Common myeloid progenitor, CD34-positive (primary cell): ENCODE measurements at places on chromosomes 7 and 10.
A peak's percentile ranks its signal among the peaks of the same experiment; 100 is the strongest.

DNA sequence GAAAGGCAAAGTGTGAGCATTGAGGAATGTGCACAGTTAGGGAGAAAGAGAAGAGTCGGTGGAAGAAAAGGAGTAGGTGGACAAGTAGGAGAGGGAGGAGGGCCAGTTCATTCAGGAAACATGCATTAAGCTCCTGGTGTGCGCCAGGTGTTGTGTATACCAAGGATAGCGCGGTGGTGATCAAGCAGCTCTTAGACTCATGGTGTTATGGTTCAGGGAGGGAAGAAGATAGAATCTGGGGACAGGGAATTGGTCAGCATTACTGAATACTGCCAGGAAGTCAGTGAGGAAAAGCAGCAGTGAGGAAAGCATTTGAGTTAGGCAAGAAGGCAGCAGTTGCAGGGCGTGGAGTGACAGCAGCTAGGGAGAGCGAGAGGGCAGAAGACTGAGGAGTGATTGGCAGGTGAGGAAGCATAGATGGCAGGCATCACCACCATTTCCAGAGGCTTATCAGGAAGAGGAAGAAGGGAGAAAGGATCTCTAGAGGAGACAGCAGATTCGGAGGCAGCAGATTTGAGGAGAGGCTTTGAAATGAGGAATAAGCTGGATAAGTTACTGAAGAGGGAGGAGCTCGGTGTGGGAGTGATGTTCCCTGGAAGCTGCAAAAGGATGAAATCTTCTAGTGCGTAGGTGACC lies 265.6 kb downstream of the GFRA1 start:
- no peaks in the 10 kb centered on the region for H3K4me1 ChIP-seq
- no peaks in the 10 kb centered on the region for H3K27me3 ChIP-seq
- H3K27ac ChIP-seq = no peak overlapping the region

GRCh38 chr10:119724593-119725516 lies 995 bp upstream of the INPP5F start:
- no peaks in the 10 kb centered on the region for H3K27me3 ChIP-seq
- peaks cover 27% of the 10 kb centered on the region for H3K4me1 ChIP-seq
- peak overlapping the region; percentile 52 for H3K4me3 ChIP-seq

- H3K27me3 ChIP-seq = peaks cover 18% of the 10 kb centered on the region
- peaks cover 18% of the 10 kb centered on the region for H3K4me1 ChIP-seq
- H3K27ac ChIP-seq = no peak overlapping the region
- DNase-seq = no peak
These were observed 2.8 kb downstream of the FAM20C start for GRCh38 chr7:195010-195829.

GRCh38 chr10:74923556-74923955 lies 97.2 kb downstream of the KAT6B start:
- peaks cover 22% of the 10 kb centered on the region for H3K4me1 ChIP-seq
- no peaks in the 10 kb centered on the region for H3K27me3 ChIP-seq
- no peak overlapping the region for H3K4me3 ChIP-seq
- H3K36me3 ChIP-seq = no peaks in the 10 kb centered on the region
- no peak overlapping the region for H3K27ac ChIP-seq

DNA sequence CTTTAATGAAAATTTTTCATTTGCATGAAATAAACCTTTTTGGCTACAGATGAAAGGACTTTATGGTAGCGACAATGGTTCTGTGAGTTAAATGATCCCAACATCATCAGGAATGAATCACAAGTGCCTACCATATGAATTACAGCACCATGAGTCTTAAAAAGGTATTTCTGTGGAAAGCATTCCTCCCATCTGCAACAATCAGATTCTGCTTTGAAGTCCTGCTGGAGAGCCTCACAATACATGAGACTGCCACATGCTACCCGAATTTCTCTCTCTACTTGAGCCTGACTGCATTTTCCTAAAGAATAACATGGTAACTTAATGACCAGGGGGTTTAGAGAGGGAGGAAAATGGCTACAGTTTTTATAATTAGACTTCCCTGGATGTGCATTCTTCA lies 190.3 kb downstream of the TWIST1 start:
- H3K27me3 ChIP-seq = no peaks in the 10 kb centered on the region
- no peak for DNase-seq
- no peaks in the 10 kb centered on the region for H3K36me3 ChIP-seq

- H3K27ac ChIP-seq = no peak overlapping the region
- DNase-seq = no peak
- H3K36me3 ChIP-seq = no peaks in the 10 kb centered on the region
- H3K27me3 ChIP-seq = no peaks in the 10 kb centered on the region
These were observed 48.2 kb upstream of the LOXL4 start for GRCh38 chr10:98316170-98316569.

GRCh38 chr7:81736091-81736490 lies 33.8 kb downstream of the HGF start:
- H3K27me3 ChIP-seq = no peaks in the 10 kb centered on the region
- no peaks in the 10 kb centered on the region for H3K4me1 ChIP-seq
- H3K4me3 ChIP-seq = no peak overlapping the region
- no peak overlapping the region for H3K27ac ChIP-seq
- no peaks in the 10 kb centered on the region for H3K36me3 ChIP-seq
- no peak for DNase-seq

GRCh38 chr10:87794285-87794684 lies 23.7 kb downstream of the ATAD1 start:
- no peak overlapping the region for H3K27ac ChIP-seq
- H3K4me1 ChIP-seq = no peaks in the 10 kb centered on the region
- DNase-seq = no peak
- no peak overlapping the region for H3K4me3 ChIP-seq
- H3K27me3 ChIP-seq = no peaks in the 10 kb centered on the region

- H3K4me3 ChIP-seq = no peak overlapping the region
- no peak overlapping the region for H3K27ac ChIP-seq
- no peaks in the 10 kb centered on the region for H3K27me3 ChIP-seq
- no peak for DNase-seq
- H3K4me1 ChIP-seq = no peaks in the 10 kb centered on the region
These were observed 35.1 kb downstream of the RNF32 start for GRCh38 chr7:156675721-156676120.

GRCh38 chr10:80203835-80204676 lies 1.3 kb downstream of the ANXA11 start:
- H3K4me3 ChIP-seq = peak overlapping the region; percentile 90
- peak; percentile 28 for DNase-seq
- no peaks in the 10 kb centered on the region for H3K27me3 ChIP-seq
- H3K27ac ChIP-seq = peak overlapping the region; percentile 83
- H3K4me1 ChIP-seq = peaks cover 47% of the 10 kb centered on the region

DNA sequence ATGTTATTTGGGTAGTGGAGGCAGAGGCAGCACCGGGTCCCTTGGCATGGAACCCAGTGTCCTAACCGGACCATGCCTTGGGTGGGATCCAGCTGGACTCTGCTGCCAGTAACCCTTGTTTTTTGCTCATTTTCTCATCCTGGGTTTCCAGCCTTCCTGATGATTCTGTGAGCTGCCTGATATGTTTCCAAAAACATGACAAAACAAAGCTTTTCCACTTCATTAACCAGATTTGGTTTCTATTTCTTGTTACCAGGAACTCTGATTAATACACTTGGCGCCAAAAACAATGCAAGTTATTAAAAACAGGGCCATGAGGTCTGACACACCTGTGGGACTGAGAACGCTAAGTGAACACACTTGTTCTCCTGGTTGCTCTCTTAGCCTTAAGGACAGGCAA lies 32.8 kb upstream of the DLG5 start:
- no peaks in the 10 kb centered on the region for H3K27me3 ChIP-seq
- no peak overlapping the region for H3K4me3 ChIP-seq
- H3K36me3 ChIP-seq = no peaks in the 10 kb centered on the region
- H3K4me1 ChIP-seq = no peaks in the 10 kb centered on the region
- no peak for DNase-seq
- H3K27ac ChIP-seq = no peak overlapping the region
